ENCODE measurements at places on chromosomes 2 and 18.

DNA sequence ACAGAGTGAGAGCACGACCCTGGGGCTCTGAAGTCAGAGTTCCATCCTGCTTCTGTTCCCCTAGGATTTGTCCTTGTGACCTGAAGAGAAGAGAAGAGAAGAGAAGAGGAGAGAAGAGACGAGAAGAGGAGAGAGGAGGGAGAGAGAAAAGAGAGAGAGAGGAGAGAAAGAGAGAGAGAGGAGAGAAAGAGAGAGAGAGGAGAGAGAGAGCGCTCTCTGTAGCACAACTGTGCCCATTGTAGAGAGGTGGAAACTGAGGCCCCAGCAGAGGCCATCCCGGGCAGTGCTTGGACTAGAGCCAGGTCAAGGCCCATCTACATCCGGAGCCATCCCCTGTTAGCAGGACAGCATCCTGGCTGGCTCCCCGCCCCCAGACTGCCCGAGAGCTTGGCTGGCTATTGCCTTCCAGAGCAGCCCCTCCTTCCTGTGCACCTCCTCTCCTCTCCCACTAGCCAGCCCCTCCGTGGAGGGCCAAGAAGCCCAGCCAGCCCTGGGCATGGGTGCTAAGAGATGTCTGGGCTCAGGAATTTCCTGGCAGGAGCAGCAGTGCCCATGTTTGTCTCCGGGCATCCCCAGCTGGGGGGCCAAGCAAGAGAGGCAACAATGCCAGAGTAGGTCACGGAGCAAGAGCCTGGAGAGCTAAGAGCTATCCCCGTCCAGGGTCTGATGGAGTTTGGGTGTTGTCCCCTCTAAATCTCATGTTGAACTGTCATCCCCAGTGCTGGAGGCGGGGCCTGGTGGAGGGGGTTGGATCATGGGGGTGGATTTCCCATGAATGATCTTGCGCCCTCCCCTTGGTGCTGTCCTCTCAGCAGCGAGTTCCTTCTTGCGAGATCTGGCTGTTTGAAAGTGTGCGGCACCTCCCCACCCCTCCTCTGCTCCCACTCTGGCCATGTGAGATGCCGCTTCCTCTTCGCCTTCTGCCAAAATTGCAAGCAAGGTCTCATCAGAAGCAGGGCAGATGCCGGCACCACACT, 18.2 kb upstream of the GPR55 start:
- no peak for DNase-seq

- no peak for DNase-seq
Measured at GRCh38 chr18:61888622-61889021, 4.2 kb downstream of the RNF152 start.

DNA sequence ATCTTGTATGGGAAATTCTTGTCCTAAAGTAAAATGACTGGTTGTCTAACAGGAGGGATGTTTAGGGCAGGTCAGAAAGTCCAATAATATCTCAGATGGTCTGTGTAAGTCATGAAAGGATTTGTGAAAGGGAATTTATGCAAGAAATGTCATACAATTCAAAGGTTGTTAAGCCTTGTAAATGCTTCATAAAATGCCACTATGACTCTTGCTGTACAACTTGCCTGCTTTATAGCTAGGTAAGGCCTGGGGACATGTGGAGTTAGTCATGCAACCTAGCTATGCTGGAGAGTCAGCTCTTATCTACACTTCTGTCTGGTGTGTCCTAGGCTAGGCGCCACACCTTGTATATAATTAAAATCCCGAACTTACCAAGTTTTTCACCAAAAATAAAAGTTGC, 36.9 kb upstream of the VWA3B start:
- DNase-seq: no peak

DNA sequence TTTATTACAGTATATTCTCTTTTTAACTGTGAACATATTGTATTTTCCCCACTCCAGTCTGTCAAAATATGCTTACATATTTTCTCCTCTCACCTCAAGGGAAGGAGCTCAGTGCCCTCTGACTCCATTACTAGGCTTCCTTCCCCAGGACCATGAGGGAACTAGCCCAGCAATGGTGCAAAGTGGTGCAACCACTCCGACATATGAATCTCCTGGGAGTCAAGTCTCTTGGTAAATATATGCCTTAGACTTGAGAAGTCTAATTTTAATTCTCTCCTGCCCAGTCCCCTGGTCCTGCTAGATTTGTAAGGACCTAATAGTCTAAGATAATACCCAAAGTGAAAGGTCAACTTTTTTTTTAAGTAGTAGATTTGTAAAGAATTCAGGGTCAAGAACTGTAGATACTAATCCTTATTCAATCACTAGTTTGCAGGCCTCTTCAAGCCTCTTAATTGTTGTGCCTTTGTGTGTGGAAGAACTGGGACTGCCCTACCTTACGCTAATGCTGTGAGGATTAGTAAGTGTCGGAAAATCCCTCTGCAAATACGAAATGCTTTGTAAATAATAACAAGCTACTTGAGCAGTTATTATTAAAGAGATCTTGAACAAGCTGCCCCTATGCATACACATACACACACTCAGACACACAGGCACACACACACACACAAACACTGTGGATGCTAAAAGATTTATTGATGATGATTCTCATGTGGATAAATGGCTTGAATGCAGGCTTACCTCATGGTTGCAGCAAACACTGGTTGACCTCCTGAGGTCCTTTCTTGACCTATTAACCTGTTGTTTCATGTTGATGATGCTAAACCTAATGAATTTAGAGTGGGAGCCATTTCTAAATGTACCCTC, 251.2 kb upstream of the PARD3B start:
- DNase-seq: no peak

DNA sequence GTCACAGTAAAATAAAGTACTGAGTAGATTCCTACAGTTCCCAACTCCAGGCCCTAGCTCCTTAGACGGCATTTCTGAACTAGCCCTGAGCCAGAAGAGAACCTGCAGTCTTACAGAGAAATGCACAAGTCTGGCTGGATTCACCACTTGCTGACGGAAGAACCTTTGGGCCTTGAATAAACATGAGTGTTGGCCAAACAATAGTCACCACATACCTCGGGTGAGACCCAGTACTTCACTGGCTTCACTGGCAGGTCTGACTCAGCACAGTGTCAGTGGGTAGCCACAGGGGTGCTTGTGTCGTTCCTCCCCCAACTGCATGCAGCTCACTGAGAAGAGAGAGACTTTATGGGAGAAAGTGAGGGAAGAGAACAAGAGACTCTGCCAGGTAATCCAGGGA, 88.9 kb downstream of the TMEM185B start:
- DNase-seq: peak; percentile 62

- DNase-seq: no peak
Measured at GRCh38 chr2:46692316-46692715, 213.0 kb downstream of the TMEM247 start.

GRCh38 chr2:135998879-135999278, 13.5 kb upstream of the DARS1 start:
- no peak for DNase-seq

DNA sequence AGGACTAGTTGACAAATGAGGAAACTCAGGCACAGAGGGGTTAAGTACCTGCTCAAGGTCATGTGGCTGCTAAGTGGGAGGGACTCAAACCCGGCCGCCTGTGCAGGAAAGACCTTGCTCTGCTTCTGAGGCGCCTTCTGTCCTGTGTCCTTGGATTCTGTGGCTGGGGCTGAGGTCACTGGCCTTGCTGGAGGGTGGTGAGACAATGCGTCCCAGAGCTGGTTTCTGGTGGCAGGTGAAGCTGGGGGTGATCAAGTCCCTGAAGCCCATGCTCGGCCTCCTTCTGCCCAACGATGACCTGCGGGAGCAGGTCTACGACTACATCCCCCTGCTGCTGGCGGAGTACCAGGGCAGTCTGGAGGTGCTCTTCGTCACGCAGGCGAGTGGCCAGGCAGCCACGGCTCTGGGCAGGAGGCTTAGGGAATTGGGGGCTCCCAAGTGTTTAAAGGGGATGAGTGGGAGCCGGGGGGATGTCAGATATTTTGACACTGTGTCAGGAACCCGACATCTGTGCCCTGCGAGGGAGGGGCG, 16.1 kb downstream of the MROH2A start:
- no peak for DNase-seq

GRCh38 chr2:12196495-12196894, 450.1 kb downstream of the LPIN1 start:
- no peak for DNase-seq

DNA sequence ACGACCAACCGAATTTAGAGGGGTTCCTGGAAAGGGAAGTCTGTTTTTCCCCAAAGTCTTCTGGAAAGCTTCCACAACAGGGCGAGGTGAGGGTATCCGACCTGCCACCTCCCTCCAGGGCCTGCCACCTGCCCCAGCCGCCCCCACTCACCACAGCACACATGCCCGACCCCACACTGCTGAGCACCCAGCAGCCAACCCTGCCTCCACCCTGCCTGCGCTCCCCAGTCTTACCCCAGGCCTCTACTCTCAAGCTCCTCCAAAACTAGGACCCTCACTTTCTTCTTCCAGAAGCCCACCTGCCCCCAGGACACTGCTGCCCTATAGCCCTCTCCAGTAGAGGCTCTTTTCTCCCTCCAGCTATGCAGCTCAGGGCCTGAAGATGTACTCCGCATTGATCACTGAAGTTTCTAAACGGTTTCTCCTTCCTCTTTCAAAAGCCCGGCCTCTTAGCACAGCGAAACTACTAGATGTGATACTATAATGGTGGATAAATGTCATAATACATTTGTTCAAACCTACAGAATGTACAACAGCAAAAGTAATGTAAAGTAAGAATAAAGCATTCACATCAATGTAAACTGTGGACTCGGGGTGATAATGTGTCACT, 128.8 kb upstream of the SLC1A4 start:
- no peak for DNase-seq

GRCh38 chr2:151953467-151953866, 125.2 kb upstream of the ARL5A start:
- DNase-seq: no peak

DNA sequence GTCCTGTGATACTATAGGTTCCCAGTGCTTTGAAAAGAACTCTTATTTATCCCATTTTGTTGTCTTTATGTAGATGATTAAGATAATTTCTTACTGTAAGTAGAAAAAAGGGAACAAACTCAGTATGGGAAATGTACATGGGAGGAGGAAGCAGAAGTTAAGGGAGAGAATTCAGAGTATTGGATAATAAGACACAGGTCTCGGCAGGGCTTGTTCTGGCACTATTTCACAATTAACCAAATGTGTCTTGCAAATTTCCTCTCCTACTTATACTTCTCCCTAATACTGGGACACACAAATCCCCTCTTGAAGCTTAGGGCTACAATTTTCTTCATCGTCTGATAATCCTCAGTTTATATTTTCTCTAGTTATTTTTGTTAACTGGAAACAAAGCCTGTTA, 744.0 kb downstream of the ADCYAP1 start:
- DNase-seq: no peak

- no peak for DNase-seq
Measured at GRCh38 chr2:67032076-67032475, 365.1 kb upstream of the ETAA1 start.

DNA sequence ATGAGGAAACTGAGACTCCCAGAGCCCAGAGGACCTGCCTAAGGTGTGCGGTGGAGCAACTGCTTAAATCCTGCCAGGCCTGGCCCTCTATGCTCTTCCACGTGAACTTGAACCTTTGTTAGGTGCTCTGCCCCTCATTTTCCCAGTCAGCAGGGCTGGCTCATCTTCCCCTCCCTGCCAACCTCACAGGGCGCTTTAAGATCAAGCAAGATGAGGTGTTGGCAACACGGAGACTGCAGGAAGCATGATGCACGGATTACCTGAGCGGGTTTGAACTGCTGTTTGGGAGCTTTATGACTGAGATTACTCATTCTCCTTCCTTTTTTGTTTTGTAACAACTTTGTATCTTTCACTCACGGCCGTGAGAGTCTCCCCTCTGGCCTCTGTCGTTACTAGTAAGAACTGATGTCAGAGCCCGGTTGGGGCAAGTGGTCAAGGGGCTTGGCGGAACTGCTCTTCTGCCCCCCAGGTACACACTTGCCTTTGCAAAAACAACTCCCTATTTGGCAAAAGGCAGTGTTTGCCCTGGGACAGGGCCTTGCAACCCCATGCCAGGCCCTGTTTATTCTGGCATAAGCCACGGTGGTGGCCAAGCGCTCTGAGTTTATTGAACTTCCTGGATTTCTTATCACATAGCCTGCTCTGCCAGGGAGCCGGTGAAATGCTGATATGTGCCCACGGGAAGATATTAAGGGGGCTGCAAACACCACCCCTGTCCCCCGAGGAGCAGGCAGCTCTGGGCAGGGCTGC, 127.8 kb downstream of the INHBB start:
- no peak for DNase-seq

GRCh38 chr18:10164271-10165071, 250.7 kb downstream of the VAPA start:
- no peak for DNase-seq

DNA sequence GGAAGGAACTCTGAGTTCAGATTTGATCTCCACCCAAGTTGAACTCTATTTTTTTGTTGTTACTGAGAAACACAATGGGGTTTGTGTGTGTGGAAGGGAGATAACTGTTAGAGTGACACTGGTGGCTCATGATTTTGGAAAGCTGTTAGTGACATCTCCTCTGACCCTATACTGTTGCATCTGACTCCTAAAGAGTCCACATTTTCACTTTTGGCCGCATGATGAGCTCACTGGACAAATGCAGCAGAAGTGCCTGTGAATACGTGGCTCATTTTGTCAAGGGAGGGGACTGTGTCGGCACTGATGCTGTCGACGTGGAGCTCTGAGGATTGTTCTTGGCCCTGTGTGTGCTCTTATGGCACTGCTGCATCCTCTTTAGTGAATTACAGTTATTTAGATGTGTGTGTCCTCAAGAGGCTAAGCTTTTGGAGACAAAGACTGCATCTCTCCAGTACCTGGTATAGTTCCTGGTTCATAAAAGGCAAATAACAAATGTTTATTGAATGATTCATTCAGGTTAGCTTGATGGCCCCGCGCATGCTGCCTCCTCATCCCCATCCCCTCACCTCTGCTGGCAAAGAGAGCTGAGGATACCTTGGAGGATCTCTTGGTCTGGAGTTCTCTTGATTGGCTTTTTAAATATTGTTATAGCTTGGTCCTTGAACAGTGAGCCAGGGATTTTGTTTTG, 135.4 kb downstream of the PHLPP1 start:
- no peak for DNase-seq

DNA sequence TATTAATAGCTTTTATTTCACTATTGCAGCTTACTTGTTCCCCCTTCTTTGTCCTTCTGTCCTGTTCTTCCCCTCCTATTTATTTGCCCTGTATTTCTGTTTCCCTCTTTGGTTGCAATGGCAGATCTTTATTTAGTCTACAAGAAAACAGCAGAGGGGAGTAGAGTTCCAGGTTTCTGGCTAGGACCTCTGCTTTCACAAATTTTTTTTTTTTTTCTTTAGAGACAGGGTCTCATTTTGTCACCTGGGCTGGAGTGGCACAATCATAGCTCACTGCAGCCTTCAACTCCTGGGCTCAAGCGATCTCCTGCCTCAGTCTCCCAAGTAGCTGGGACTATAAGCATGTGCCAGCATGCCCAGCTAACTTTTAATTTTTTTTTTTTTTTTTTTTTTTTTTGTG, 188.1 kb upstream of the SPRED2 start:
- DNase-seq: no peak

GRCh38 chr2:28484835-28485234, 11.0 kb upstream of the PLB1 start:
- DNase-seq: no peak

DNA sequence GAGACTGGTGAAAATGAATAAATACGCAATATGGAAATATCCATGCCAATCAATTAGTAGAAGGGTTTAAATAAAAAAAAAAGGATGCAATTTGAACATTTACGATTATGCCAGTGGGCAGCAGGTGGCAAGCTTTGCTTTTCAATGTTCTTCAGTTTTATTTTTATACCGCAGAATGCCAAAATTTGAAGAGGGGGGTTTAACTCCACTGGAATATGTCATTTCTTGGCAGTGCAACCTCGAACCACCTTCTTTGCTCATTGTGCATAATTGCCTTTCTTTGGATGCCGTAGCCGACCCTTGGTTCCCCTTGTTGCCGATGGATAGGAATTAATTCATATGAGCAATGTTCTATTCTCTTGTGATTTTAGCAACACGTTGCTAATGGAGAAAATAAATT, 88.0 kb downstream of the LTBP1 start:
- DNase-seq: peak; percentile 60
